Activated T-helper 2 cell treated with anti-CD3 and anti-CD28 coated beads, Interferon-gamma antibody, Interleukin-2, Interleukin-4, amounts not matched to agents 10 μg/mL and 5 μg/mL and 100 μg/mL, durations not matched to agents 14 hours and 24 hours and 36 hours (primary cell): ENCODE measurements at places on chromosomes 6 and 20.

GRCh38 chr6:82273295-82273694 lies 25.8 kb upstream of the IBTK start:
- H3K36me3 ChIP-seq = no peaks in the 10 kb centered on the region
- H3K4me1 ChIP-seq = no peaks in the 10 kb centered on the region
- no peak for DNase-seq
- H3K27ac ChIP-seq = no peak overlapping the region
- no peak overlapping the region for H3K4me3 ChIP-seq
- H3K27me3 ChIP-seq = peaks cover 3% of the 10 kb centered on the region

DNA sequence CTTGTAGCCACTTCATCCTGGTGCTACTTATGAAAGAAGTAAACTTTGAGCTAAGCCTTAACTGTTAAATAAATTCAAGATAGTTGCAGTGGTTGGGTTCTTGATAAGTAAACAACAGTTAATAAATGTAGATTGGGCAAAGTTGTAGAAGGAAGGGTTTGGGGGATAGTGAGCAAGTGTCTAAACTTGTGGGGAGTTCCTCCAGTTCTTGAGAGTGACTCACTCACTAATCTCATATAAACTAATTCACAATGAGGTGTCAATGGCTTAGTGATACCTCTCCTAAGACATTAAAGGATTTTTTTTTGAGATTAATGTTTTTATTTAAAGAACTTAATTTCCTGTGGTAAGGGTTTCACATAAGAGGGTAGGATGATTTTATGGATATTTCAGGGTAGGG lies 507.4 kb downstream of the BMP2 start:
- DNase-seq = no peak
- H3K4me1 ChIP-seq = no peaks in the 10 kb centered on the region
- no peaks in the 10 kb centered on the region for H3K27me3 ChIP-seq
- H3K4me3 ChIP-seq = no peak overlapping the region

DNA sequence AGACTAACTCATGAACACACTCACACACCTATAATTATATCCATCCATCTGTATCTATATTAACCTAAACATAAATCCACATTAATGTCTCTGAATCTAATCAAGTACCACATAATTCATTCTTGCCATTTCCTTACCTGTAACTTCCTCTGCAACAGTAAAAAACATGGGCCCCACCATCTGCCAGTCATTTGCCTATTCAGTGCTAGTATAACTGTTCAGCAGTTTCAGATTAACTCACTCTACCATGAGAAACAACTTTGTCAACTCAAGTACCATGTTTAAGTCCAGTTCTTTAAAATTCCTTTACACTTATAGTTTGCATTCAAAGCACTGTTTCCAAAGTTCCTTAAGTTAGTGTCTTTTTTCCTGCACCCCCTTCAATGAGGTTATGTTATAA lies 68.8 kb downstream of the LAMP5 start:
- H3K36me3 ChIP-seq = no peaks in the 10 kb centered on the region
- H3K4me1 ChIP-seq = no peaks in the 10 kb centered on the region
- no peak for DNase-seq
- no peak overlapping the region for H3K27ac ChIP-seq
- H3K4me3 ChIP-seq = no peak overlapping the region

DNA sequence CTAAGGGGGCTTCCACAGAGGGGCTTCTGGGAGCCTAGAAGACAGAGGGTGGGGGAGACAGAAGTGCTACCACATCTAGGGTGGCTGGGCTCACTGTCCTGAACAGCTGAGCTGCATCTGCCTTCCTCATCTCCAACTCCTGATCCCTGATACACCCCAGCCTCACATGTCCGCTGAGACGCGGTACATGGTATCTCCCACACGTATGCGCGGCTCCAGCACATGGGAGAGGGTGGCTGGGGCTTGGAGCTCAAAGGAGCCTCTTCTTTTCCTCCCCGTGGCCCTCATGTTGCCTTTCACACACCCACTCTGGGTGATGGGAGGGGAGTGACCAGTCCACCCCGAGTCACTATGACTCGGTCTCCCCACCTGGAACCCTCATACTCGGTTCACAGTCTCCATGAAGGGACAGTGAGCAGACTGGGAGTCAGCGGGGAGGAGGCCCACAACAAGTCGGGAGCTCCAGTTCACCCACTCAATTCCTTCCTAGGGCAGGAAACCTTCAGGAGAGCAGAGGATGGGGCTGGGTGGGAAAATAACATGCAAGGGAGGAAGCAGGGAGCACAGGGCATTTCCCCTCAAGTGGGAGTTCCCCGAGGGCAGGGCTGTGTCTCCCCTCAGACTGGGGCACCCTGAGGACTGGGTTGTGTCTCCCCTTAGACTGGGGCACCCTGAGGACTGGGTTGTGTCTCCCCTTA lies 61.7 kb downstream of the MRPL14 start:
- no peak overlapping the region for H3K4me3 ChIP-seq
- no peaks in the 10 kb centered on the region for H3K36me3 ChIP-seq
- no peak overlapping the region for H3K27ac ChIP-seq
- peaks cover 6% of the 10 kb centered on the region for H3K4me1 ChIP-seq
- no peaks in the 10 kb centered on the region for H3K27me3 ChIP-seq

- no peak for DNase-seq
- H3K27ac ChIP-seq = no peak overlapping the region
- no peaks in the 10 kb centered on the region for H3K4me1 ChIP-seq
- H3K27me3 ChIP-seq = peaks cover 2% of the 10 kb centered on the region
- no peak overlapping the region for H3K4me3 ChIP-seq
These were observed 61.7 kb downstream of the RIPOR3 start for GRCh38 chr20:50629670-50630045.

GRCh38 chr20:58227391-58228102 lies 906 bp downstream of the ANKRD60 start:
- DNase-seq = no peak
- H3K27ac ChIP-seq = no peak overlapping the region
- H3K36me3 ChIP-seq = peaks cover 41% of the 10 kb centered on the region
- H3K4me3 ChIP-seq = peak overlapping the region; percentile 0
- peaks cover 39% of the 10 kb centered on the region for H3K27me3 ChIP-seq

- no peaks in the 10 kb centered on the region for H3K36me3 ChIP-seq
- DNase-seq = no peak
- H3K27me3 ChIP-seq = peaks cover 14% of the 10 kb centered on the region
- no peak overlapping the region for H3K4me3 ChIP-seq
- H3K27ac ChIP-seq = peak overlapping the region; percentile 28
These were observed 18.5 kb upstream of the DCBLD1 start for GRCh38 chr6:117463762-117464665.

- no peak overlapping the region for H3K4me3 ChIP-seq
- DNase-seq = no peak
- peaks cover 38% of the 10 kb centered on the region for H3K36me3 ChIP-seq
- no peaks in the 10 kb centered on the region for H3K27me3 ChIP-seq
- no peak overlapping the region for H3K27ac ChIP-seq
These were observed 6.4 kb downstream of the BLOC1S5 start for GRCh38 chr6:8057793-8058192.

- peaks cover 3% of the 10 kb centered on the region for H3K36me3 ChIP-seq
- DNase-seq = no peak
- H3K27ac ChIP-seq = no peak overlapping the region
- no peak overlapping the region for H3K4me3 ChIP-seq
- no peaks in the 10 kb centered on the region for H3K27me3 ChIP-seq
- no peaks in the 10 kb centered on the region for H3K4me1 ChIP-seq
These were observed 215.3 kb downstream of the RNGTT start for GRCh38 chr6:88748141-88748540.

GRCh38 chr20:33685328-33686099 lies 671 bp downstream of the E2F1 start:
- peak overlapping the region; percentile 91 for H3K27ac ChIP-seq
- H3K27me3 ChIP-seq = no peaks in the 10 kb centered on the region

GRCh38 chr20:63974402-63975200 lies 4.8 kb downstream of the SAMD10 start:
- no peak overlapping the region for H3K4me3 ChIP-seq
- DNase-seq = no peak
- no peaks in the 10 kb centered on the region for H3K27me3 ChIP-seq
- H3K27ac ChIP-seq = no peak overlapping the region
- peaks cover 34% of the 10 kb centered on the region for H3K4me1 ChIP-seq

GRCh38 chr6:73362869-73363536 lies 545 bp downstream of the KHDC3L start:
- no peak overlapping the region for H3K27ac ChIP-seq
- H3K4me3 ChIP-seq = no peak overlapping the region

DNA sequence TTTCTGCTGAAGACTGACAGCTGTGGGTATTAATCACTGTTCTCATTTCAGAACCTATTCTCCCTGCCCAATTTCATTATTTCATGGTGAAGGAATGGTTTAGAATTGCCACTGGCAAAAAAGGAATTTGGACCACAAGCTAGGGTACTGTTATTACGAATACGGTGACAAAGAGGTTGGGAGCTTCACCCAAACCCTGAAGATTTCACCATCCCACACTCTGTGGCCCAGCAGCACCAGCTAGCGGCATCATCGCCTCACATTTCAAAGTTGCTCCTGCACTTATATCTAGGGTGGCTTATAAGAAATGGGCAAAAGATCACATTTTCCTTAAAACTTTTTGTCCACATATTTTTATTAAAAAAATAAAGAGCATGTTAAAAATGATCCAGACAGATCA lies 236.1 kb downstream of the SYNDIG1 start:
- no peaks in the 10 kb centered on the region for H3K4me1 ChIP-seq

DNA sequence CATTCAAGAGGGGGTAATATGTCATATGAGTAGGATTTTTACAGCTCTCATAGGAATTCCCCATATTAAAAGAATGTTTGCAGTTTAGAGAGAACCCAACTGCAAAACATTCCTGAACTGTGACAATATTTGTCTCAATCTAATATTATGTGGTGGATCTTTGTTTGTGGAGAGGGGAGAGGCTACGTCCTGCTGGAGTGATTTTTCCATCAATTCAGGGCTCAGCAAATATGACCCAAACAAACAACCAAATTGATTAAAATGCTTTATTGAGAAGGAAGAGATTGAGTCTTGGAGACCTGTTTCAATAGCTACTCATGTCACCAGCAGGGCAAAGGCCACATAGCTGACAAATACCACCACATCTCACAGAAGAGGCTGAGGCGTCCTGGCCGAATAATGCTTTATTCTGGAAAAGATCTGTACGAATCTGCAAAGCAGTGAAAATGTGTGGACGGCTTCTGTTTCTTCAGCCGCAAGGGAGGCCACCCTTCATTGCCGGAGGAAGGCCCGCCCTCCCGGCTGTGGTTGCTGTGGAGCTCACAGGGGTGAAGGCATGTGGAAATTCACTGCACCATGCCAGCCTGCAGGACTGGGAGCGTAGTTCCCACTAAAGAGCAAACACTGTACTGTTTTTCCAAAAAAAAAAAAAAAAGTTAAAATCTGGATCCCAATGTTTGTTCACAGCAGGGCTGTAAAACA lies 89.7 kb upstream of the QKI start:
- H3K36me3 ChIP-seq = no peaks in the 10 kb centered on the region
- H3K27ac ChIP-seq = no peak overlapping the region
- peaks cover 6% of the 10 kb centered on the region for H3K27me3 ChIP-seq
- H3K4me1 ChIP-seq = no peaks in the 10 kb centered on the region
